ENCODE measurements at places on chromosomes 4 and X.

DNA sequence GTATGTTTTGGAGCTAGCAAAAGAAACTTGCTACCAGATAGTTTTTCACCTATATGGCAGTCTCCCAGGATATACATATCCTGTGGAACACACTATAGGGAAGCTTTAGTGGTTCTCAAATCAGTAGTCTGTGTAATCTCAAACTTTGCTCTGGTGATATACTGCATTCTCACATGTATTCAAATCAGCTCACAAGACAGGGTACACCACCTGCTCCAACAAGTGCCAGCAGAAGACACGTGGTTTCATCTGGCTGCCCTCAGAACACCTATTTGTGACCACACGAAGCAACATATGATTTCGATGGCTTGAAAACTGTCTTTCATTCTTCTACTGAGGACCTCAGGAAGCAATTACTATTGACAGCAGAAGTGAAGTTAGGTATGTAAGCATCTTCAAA lies 37.7 kb downstream of the BCLAF3 start:
- no peak for DNase-seq

DNA sequence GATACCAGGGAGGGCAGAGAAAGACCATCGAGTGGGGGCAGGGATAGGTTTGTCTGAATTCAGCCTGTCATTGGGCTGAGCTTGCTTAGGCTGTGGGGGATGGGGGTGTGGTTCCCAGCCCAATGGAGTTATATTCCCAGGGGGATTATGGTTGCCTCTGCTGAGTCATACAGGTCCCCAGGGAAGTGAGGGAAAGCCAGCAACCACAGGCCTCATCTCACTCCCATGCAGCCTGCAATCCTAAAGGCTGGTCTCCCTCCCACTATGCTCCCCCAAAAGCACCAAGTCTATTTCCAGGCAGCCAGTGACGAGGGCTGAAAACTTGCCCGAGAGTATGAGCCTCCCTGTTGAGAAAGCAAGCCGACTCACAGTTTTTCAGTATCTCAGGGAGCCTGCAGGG lies 39.3 kb downstream of the AFM start:
- no peak for DNase-seq

GRCh38 chr4:38582889-38583470 lies 81.0 kb upstream of the KLF3 start:
- no peak for DNase-seq

GRCh38 chr4:34371676-34372075 lies 1872.6 kb downstream of the ARAP2 start:
- no peak for DNase-seq

GRCh38 chr4:47968847-47969246 lies 47.6 kb downstream of the CNGA1 start:
- no peak for DNase-seq

DNA sequence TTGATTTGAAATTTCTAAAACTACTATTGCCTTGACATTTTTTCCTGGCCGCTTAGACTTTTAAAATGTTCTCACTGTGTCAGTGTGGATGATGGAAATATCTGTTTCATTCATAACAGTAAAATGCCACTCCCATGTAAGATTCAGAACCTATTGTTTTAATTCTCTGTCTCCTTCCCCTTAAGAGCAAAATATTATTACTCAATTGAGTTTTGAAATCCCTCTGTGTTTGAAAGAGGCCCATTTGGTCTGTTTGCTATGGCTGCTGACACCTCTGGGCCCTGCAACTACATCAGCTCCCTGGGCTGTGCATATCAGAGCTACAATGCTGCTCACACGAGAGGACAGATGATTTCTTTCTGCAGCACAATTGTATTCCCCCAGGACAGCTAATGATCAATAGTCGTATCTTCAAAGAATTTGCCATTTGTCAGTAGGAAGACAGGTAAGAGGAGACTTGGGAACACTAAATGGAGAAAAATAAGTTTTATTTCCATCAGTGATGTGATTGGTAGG lies 388.0 kb upstream of the GALNT7 start:
- DNase-seq, result no peak

- DNase-seq, result no peak
Observed at GRCh38 chr4:26793735-26794134, 66.9 kb upstream of the STIM2 start.

DNA sequence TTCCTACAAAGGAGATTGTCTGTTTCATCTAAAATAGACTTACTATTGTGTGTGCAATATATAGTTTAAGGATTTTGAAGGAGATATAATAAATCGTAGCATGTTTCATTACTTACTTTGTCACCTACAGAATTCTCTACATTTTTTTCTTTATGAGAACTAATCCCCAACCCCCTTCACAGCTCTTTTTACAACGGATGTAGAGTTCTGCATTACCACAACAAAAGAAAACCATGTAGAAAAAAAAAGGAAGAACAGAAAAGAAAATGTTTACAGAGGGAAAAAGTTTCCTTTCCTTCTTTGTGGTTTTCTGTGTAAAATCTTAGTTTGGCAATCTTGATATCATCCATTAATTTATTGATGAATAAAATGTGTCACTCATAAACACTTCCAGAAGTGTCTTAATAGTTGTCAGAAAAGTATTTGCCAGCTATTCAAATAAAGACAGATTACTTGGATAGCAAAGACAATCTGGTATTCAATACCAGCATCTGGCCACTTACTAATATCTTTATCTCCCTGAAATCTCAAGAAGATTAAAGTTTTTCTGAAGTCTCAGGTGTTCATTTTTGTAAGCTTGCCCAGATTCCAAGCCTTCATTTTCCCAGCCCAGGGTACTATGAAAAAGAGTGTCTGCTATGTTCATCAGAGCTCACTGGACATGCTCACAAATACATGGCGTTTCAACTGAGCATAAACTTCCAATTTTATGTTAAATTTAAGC lies 806.8 kb downstream of the PCDH19 start:
- no peak for DNase-seq

GRCh38 chr4:111475001-111475400 lies 670.3 kb upstream of the FAM241A start:
- DNase-seq, result no peak

GRCh38 chr4:48340276-48340964 lies 909 bp upstream of the SLAIN2 start:
- no peak for DNase-seq

- DNase-seq, result no peak
Observed at GRCh38 chr4:100362366-100362765, 155.5 kb downstream of the EMCN start.

DNA sequence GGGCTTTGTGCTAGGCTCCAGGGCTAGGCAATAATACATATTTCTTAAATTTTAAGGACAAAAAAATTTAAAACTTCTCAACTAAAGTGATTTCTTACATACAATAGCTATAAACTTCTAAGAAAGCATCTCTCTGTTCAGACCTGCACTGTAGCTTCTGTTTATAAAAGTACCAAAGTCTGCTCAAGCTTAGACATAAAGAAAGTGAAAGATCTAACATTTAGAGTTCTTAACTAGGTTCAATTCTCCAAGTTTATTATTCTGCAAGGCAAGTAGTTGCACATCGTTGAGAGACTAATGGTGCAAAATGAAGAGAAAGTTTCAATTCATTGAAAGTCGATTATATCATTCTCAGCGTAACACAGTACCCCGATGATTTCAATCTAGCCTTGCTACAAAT lies 857.4 kb upstream of the HTR2C start:
- no peak for DNase-seq

GRCh38 chrX:12950851-12951594 lies 23.9 kb upstream of the TMSB4X start:
- no peak for DNase-seq

GRCh38 chr4:42547805-42548204 lies 109.1 kb downstream of the ATP8A1 start:
- DNase-seq, result no peak

- no peak for DNase-seq
Observed at GRCh38 chr4:151725087-151725486, 35.7 kb downstream of the GATB start.

GRCh38 chrX:72276478-72276953 lies 532 bp downstream of the RPS4X start:
- DNase-seq, result no peak

DNA sequence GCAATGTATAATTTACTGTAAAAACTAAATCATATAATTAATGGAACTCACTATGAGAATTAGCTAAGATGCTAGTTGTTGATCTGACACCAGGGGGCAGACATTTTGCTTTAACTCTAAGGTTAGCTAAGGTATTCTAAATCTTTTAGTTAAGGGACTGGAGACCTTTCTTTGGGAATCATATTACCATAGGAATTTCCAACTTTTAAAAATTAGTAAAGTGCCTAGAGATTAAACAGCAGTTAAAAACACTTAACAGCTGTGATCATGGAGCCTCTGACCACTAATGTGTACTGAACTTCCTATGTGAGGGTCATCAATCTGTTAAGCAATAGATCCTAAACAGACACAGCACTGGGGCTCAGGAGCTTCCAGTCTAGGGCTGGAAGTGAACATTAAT lies 226.6 kb downstream of the NSUN7 start:
- DNase-seq, result no peak

DNA sequence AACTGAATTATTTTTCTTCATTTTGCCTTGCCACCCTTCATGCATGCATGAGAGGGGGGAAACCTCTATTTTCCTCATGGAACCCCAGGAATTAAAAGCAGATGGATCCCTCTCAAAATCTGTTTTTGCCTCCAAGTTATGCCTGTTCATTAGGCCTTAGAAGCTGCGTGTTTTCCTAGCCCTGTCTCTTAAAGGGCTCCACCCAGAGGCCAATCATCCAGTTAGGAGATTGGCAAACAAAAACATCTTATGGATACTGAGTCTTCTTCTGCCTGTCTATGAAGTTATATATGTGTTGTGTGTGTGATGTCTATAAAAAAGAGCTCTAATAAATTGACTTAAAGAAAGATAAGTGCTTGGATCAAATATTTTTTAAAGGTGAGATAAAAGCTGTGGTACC lies 142.9 kb downstream of the ANAPC10 start:
- no peak for DNase-seq

- no peak for DNase-seq
Observed at GRCh38 chr4:67130411-67130810, 414.9 kb downstream of the CENPC start.

GRCh38 chr4:122876456-122876855 lies 45.9 kb downstream of the NUDT6 start:
- no peak for DNase-seq

GRCh38 chrX:110706446-110706845 lies 89.2 kb downstream of the CHRDL1 start:
- no peak for DNase-seq

DNA sequence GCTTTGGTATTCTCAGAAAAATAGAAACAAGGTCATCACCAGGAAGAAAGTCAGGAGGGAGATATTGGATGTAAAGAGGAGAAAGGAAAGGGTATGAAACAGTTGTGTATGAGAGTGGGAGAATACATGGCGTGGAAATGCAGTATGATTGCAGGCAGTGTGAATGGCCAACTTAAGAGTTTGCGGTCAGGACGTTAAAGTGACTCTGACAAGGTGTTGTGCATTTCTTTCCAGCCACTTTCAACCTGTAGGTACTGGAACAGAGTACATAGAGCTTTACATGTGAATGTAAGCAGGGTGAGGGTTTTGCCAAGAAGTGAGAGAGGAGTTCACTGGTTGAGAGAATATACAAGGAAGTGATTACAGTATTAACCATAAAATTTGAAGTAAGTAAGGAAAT lies 15.7 kb downstream of the ATP10D start:
- DNase-seq, result no peak

DNA sequence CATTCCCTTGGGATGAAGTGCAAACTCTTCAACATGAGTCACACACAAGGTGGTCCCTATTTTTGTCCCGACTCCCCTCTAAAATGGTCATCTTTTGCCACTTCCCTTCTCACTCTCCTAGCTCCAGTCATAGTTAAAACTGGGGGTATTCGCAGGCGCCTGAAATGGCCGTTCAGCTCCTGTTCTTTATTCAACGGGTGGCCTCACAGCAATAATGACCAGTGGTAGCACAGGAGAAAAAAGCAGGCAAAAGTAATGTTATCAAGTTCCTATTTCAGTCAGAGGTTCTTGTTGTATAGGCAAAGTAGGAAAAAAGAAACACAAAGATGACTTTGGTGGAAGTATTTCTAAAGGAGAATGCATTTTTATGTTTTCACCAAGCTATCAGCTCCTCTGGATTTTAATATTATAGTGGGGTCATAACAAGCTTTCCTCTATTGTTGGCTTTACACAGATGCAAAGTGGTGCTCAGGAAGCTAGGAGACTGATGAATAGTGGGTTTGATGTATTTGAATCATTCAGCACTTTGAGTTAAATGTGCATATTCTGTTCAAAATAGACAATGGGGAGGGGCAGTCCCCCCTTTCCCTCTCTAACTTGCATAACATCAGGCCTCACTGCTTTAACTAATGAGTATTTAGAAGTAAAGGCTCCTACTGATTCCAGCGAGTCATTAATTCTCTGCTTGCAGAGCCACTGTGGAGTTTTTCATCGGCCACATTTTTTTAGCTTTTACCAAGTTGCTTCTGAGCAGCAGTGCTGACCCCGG lies 171.2 kb upstream of the NDP start:
- DNase-seq, result no peak

DNA sequence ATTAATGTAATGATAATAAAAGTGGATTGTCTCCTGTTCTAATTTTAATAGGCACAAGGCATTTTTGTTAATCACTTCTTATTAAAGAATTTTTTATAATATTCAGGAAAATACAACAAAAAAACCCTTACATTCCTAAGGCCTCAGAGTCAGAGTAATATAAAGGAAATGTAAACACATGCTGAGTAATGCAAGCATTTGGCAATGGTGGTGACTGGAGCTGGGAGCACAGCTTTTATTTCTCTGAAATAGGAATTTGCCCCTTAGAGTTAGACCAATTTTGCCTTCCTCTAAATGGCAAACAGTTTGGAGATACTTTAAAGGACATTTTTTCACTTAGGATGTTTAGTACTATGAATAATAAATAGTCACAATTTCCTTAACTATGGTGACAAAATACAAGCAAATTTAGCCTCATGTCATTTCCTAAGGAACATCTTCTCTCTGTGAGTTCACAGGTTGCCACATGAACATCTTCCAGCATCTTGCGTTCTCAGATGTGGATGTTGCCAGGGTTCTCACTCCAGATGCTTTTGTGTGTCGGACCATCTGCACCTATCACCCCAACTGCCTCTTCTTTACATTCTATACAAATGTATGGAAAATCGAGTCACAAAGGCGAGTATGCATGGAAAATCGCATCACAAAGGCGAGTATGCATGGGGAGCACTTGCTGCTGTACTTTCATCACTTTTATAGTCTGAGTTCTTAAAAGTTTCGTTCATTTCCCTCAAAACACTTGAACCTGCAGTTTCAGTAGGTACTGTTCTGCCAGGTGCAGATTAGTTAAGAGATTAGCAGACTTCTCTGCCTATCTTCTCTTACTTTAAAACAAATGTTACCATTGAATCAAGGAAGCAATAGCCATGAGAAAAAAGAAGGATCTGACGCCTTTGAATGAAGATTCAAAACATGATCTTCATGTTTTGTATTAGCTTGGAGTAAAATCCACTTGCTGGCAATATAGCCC lies 15.9 kb upstream of the F11 start:
- no peak for DNase-seq

- no peak for DNase-seq
Observed at GRCh38 chr4:646460-646859, 21.1 kb downstream of the PDE6B start.

Measured in left ventricle myocardium inferior (tissue), 1 donor.